CD4-positive, alpha-beta T cell treated with Interleukin-1 beta for 1 hour (primary cell): ENCODE measurements at places on chromosomes 6 and 20.

DNA sequence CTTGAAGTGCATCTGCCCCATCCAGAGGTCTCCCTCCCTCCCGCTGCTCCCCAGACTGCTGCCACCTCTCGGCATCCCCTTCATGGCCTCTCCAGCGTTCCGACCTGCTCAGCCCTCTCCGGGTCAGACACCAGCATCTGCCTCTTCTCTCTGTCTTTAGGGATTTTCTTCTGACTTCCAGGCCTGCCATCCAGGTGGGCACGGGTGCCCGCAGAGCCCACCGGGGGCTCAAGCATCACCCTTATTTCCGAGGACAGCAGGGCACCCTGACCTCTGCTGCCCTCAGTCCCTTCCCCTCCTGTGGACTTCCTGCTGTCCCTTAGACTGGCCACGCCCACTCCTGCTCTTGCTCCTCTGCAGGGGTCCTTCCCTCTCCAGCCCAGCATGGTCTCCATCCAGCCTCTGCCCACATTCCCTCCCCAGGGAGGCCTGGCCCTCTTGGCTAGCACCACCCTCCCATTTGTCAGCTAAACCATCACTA is 3.3 kb downstream of the NPEPL1 start:
- DNase-seq, result no peak

DNA sequence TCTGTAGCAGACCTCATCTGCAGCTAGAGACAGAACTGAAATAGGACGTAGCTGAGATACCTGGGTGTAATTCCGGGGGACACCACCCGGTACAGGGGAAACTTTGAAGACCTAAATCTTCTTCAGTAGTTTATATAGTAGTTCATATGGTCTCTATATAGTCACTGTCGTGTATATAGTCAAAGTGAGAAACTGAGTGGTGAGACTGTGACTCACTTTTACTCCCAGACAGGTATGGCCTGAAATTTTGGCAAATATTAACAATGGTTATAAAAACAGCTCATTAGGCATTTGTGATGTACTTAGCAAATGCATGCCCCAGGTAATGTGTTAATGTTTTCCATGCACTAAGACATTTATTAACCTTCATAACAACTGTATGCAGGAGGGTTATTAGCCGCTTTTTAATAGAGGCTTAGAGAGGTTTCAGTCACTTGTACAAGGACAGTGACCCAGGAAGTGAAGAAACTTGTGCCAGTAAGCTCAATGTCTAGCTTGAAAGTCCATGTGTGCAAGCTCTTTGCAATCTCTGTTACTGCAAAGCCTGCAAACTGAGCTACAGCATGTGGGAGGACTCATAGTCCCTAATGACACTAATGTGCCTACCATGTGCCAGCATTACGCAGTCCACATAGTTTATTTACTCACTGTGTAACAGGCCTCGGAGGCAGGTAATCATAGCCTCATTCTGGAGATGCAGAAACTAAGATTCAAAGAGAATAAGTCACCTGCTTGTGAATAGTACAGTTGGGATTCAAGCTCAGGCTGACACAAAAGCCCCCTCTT is 165.4 kb upstream of the CHD6 start:
- DNase-seq, result no peak

DNA sequence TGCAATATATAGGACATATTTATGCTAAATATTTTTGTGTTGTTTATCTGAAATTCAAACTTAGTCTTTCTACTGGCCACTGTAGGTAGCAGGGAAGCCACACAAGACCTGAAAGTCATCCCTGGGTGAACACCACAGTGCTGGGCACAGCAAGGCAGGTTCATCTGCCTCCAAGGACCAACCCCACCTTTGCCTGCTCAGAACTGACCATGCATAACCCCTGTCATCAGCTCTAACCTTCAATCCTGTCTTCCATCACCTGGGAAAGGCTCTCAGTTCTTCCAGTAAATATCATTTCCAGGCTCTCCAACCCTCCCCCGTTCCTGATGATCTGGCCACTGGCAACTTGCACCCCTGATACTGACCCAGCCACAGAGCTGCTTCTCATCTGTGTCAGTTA is 32.7 kb upstream of the CST7 start:
- DNase-seq, result no peak

DNA sequence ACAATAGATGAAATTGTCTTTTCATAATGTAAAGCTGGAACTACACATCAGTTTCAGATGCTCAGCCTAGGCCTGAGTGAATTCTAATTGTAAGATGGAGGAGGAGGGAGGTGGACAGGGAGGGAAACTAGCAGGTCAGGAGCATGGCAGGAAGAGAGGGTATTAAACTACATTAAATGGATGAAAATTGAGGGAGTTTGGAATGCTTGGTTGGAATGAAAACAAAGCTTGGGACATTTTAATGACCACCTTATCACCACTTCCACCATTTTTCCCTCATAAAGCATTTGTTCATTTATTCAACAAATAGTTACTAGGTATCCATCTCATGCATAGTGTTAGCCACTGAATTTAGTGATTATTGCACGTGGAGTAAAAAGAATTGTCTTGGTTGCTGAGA is 65.0 kb downstream of the KIZ start:
- DNase-seq, result no peak

DNA sequence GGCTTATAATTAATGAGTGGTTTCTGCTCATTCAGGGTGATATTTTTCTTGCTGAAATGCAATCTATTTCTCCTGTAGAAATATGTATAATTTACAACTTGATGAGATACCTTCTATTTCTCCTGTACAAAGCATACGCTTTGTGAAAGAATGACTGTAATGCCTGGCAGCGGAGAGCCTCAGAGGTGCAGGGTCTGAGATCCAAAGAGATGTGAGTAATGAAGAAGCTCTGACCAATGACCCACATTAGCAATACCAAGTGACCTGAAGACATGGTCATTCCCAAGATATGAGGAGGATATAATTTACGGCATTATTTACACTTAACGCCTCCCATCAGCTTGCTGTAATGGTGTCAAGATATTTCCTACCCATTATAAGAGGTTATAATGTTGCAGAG is 98.4 kb upstream of the RAB32 start:
- no peak for DNase-seq

DNA sequence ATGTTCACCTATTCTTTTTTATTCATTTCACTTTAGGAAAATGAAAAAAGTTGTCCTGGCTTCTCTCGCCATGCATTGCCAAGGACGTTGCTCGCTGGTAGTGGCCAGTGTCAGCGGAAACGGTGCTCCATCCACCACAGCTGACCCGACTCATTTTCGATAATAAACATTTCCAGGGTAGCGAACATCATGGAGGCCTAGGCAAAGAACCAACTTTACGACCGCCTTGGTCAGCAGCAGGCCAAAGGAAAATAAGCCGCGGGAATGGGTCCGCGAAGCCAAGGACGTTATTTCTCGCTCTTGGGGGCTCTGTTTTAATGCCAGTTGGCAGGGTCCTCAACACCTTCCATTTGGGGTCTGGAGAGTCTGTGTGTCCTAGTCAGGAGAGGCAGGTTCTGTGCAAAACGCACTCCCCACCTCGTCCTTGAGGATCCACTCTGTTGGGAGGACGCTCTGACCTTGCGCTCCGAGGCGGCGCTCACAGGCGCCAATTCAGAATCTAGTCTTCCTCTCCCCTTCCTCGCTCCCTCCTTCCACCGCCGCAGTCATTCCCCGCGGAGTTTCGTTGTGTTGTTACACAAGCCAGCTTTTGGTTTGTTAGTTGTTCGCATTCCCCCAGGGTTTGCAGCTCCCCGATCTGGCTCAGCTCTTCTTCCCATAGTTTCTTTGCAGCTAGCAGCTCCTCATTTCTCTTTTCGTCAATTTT is 4.1 kb upstream of the PAX1 start:
- no peak for DNase-seq

GRCh38 chr20:46683939-46684750 is 5.1 kb downstream of the TP53RK start:
- no peak for DNase-seq

- DNase-seq, result no peak
These were observed 156.6 kb downstream of the ZDHHC14 start for GRCh38 chr6:157537556-157537955.

GRCh38 chr20:18287546-18287914 is 797 bp upstream of the ZNF133 start:
- DNase-seq, result no peak

DNA sequence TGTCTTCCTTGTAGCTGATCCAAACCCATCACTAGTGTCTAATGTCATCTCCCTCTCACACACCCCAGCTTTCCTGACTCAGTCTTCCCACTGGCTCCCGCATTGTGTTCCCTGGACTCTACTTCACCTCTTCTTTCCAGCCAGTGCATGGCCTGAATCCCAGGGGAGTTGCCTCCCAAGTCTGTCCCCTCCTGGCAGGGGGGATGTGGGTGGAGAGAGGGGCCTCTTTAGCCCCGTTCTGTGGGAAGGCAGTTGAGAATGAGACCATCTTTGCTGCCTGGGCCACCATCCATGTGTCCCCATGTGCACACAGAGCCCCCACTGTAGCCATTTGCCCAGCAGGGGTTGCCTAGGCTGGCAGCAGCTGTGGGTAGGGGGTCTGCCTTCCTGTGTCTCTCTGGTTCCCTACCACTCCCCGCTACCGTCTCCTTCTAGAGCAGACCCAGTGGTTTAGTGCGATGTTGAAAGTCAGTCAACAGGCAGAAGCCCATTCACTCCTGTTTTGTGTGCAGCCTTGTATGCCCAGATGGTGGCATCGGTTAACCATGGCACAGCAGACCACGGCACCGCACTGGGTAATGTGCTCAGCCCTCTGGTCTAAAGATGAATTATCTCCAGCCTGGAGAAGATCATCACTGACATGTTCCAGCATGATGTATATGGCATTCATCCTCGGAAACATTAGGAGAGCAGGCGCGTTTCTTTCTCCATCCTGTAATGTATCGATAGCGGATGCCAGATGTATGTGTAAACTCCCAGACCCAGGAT is 178.8 kb upstream of the SNX9 start:
- no peak for DNase-seq

DNA sequence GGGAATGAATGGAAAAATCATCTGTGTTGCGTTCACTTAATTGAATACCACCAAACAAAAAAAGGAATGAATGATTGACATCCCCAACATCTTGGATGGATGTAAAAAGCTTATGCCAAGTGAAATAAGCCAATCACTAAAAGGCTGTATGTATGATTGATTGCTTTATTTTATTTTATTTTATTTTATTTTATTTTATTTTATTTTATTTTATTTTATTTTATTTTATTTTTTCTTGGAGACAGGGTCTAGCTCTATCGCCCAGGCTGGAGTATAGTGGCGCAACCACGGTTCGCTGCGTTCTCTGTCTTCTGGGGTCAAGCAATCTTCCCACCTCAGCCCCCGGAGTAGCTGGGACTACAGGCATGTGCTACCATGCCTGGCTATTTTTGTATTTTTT is 263.3 kb downstream of the CDKAL1 start:
- no peak for DNase-seq

- no peak for DNase-seq
These were observed 29.6 kb upstream of the FOXC1 start for GRCh38 chr6:1580109-1580508.

DNA sequence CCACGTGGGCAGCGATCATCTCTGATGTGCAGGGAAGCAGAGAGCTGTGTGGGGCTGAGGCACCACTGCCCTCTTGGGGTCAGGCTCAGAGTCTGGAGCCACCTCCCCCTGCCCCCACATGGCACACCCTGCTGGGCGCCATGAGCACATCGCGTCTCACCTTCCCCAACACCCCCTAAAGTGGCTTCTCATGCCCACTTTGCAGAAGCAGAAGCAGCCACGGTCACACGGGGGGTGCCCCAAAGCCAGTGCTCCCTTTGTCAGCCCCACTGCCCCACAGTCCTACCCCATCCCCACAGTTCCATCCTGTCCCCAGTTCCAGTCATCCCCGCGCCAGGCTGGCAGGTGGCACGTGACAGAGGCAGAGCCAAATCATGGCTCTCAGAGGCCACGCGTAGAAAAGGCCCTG is 19.5 kb downstream of the SDCBP2 start:
- DNase-seq, result no peak

- no peak for DNase-seq
These were observed 1278.8 kb upstream of the EYS start for GRCh38 chr6:66985816-66986215.

DNA sequence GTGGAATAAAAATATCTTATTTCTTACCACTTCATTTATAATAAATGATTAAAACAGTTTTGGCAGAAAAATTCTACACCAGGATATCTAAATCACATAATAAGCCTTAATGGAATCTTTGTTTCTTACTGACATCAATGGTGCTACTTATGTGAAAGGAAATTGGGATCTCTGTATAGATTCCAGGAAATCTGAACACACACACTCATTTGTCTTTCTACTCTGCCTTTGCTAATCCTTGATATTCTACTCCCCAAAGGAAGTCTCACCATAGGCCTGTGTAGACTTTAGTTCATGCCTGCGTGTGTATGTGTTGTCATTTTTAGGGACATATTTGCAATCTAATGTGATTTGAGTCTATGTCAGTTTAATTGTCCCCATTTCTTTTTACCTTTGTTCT is 7.9 kb downstream of the ADGRB3 start:
- no peak for DNase-seq

DNA sequence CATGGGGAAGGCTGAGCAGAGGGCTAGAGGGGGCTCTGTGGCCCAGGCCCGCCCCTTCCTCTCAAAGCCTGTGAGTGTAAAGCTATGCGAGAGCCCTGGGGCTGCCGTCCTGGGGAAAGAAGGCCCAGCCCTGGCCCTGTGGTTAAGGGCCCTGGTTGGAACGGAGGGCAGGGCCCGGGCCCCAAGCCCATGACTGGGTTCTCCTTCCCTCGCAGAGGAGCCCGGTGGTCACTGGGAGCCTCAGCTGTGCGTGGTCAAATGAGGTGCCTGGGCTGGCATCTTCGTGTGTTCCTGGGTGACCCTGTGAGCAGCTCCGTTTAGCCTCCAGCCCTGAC is 56.0 kb downstream of the SMOC2 start:
- DNase-seq, result no peak

DNA sequence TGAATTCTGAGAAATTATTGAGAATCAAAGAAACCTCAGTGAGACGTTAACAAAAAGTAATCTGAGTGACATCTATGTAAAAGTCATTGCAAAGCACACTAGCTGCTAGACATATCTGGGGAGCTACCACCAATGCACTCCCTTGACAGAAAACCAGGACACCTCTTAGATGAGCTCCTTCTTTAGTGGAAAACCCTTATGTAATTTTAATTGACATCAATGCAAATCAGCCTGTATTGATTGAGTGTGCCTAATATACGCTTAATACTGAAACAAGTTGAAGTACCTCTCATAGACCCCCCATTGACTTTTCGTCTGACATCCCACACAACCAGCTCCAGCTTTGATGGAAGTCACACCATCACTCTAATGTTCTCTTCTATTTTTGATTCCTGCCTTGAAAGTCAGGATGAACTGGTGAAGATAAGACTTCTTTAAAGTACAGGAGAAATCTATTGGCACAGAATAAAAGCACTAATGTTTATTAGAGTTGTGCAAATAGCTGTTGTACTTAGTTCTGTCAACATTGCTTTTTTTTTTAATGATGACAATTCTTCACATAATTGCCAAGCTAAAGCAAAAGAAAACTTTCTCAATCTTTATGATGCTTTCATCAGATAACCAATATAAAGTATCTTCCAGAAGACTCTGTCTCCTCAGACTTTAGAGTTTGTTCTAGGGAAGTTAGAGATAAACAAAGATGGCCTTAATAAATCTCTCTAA is 98.0 kb upstream of the FAM8A1 start:
- DNase-seq, result no peak
